ENCODE measurements at places on chromosomes 4 and X.
A peak's percentile ranks its signal among the peaks of the same experiment; 100 is the strongest.

DNA sequence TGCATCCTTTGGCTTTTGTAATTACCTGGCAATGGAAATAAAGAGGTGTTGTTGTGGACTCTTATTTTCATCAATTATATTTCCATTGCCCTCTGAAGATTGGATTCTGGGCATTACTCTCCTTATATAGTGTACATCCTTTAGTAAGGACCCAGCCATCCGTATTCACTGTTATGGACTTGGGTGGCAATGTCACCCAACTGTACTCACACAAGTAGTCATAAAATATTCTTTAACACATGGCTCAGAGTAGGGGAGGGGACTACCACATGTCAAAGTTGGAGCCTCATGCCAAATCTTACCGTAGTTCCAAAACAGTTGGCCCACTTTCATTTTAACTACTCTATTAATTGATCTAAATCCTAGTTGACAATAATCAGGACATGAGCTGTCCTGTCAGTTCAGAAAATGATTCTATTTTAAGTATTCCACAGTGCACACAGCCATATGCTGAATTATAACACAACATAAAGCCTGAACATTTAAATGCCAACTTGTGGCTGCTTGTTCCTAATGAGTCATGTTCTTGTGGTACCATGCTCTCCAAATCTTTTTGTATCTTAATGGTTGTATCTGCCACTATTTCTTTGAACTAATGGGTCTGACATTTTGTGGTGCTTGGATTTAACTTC is 4.9 kb downstream of the FRAS1 start:
- H3K4me3 ChIP-seq, result no peak overlapping the region
- no peaks in the 10 kb centered on the region for H3K4me1 ChIP-seq
- H3K27me3 ChIP-seq, result no peaks in the 10 kb centered on the region
- H3K36me3 ChIP-seq, result no peaks in the 10 kb centered on the region

- no peaks in the 10 kb centered on the region for H3K36me3 ChIP-seq
- no peak overlapping the region for H3K4me3 ChIP-seq
- DNase-seq, result no peak
These were observed 159.8 kb downstream of the FAM13A start for GRCh38 chr4:88897180-88897579.

DNA sequence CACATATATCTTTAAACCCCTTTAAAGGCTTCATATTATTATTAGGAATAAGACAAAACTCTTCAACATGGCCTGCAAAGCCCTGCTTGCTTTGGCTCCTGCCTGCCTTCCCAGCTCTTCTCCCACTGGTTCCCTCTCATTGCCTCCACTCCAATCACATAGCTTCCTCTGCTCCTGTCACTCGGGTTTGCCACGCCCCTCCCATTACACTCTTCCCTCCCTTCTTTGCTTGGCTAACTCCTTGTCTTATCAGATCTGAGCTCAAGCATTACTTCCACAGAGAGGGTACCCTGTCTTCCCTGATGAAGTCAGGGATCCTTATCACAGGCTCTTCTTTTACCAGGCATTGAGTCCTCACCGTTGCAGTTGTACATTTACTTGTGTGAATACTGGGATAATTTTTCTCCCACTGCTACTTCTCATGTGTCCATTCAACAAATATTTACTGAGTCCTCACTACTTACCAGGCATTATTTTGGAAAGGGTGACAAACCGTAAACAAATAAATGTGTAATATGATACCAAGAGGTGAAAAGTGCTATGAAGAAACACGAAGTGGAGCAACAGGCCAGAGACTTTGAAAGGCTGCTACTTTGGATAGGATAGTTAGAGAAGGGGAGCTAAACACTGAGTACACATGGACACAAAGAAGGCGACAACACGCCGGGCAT is 3.2 kb upstream of the VGLL1 start:
- H3K27ac ChIP-seq, result no peak overlapping the region
- H3K27me3 ChIP-seq, result peaks cover 21% of the 10 kb centered on the region
- H3K36me3 ChIP-seq, result no peaks in the 10 kb centered on the region

DNA sequence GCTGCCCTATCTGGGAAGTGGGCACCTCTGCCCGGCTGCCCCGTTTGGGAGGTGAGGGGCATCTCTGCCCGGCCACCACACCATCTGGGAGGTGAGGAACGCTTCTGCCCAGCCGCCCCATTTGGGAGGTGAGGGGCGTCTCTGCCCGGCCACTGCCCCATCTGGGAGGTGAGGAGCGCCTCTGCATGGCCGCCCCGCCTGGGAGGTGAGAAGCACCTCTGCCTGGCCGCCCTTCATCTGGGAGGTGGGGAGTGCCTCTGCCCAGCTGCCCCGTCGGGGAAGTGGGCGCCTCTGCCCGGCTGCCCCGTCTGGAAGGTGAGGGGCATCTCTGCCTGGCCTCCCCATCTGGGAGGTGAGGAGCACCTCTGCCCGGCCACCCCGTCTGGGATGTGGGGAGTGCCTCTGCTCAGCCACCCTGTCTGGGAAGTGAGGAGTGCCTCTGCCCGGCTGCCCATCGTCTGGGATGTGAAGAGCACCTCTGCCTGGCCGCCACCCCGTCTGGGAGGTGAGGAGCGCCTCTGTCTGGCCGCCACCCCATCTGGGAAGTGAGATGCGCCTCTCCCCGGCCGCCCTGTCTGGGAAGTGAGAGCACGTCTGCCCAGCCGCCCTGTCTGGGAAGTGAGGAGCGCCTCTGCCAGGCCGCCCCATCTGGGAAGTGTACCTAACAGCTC is 9.8 kb downstream of the PABPC1L2A start:
- H3K27me3 ChIP-seq, result no peaks in the 10 kb centered on the region
- DNase-seq, result no peak
- H3K4me3 ChIP-seq, result no peak overlapping the region
- H3K4me1 ChIP-seq, result no peaks in the 10 kb centered on the region

DNA sequence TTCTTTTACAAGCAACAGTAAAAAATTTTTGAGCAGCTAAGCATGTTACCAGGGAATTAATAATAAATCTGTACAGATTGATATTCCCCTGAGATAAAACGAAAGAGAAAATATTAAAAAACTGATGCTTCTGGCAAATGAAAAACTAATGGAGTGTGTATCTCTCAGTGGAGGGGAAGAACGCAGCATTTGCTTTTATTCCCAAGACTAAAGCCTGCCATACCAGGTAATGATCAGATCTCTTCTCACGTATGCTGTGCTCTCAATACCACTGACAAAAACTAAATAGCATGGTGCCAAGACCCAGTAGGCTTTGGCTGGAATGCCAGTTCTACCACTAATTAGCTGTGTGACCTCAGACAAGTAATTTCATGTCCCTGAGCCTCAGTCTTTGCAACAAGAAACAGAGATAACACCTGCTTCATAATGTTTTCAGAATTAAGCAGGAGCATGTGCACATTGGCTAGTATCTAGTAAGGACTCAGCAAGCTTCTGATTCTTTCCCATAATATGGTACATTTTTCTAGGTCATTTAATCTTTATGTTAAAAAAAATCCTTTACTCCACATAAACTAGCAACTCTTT is 179.6 kb downstream of the CENPC start:
- no peak for DNase-seq
- no peaks in the 10 kb centered on the region for H3K4me1 ChIP-seq
- no peak overlapping the region for H3K4me3 ChIP-seq
- no peaks in the 10 kb centered on the region for H3K27me3 ChIP-seq

GRCh38 chr4:139630991-139631390 is 34.6 kb upstream of the MGST2 start:
- no peaks in the 10 kb centered on the region for H3K36me3 ChIP-seq
- DNase-seq, result no peak
- no peaks in the 10 kb centered on the region for H3K27me3 ChIP-seq
- no peak overlapping the region for H3K27ac ChIP-seq

- no peaks in the 10 kb centered on the region for H3K36me3 ChIP-seq
- no peak overlapping the region for H3K27ac ChIP-seq
- H3K4me1 ChIP-seq, result no peaks in the 10 kb centered on the region
- H3K27me3 ChIP-seq, result no peaks in the 10 kb centered on the region
- no peak for DNase-seq
These were observed 1165.0 kb upstream of the TENM3 start for GRCh38 chr4:181078196-181078595.

DNA sequence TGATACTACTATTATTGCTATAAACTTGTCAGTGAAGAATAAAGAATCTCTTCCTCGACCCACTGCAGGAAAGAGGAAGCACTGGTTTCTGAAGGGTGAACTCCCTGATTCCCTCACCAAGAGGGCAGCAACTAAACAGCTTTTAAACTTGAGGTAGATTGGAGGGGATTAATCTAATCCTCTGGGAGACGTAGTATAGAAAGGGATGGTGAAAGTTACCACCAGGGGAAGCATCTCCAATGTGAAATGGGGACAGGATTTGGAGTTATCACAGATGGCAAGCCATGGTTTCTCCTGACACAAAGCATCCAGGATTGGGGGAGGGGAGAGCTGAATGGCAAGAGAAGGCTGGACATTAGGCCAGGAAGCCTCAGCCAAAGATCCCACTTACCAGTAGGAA is 62.7 kb upstream of the PTPN13 start:
- DNase-seq, result no peak
- no peaks in the 10 kb centered on the region for H3K36me3 ChIP-seq
- no peaks in the 10 kb centered on the region for H3K27me3 ChIP-seq
- H3K27ac ChIP-seq, result no peak overlapping the region
- no peaks in the 10 kb centered on the region for H3K4me1 ChIP-seq

GRCh38 chr4:139184129-139184528 is 7.1 kb upstream of the ELF2 start:
- H3K36me3 ChIP-seq, result no peaks in the 10 kb centered on the region
- H3K4me3 ChIP-seq, result no peak overlapping the region
- H3K4me1 ChIP-seq, result no peaks in the 10 kb centered on the region
- no peak for DNase-seq

DNA sequence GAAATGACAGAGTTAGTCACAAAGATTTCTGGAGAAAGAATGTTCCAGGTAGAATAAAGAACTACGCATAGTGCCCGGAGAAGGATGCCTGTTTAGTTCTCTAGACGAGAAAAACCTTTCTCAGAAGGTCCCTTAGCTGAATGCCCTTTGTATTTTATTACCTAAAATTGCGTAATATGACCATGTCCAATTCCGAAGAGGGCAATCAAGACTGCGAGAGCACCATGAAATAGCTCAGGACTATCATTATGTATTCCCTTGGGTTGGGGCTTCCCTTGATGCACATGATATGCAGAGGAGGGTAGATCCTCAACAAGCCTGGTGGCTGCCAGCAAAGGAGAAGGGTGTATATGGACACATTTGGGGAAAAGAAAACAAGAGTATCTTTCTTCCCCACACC is 358.1 kb upstream of the FTHL17 start:
- H3K4me3 ChIP-seq, result no peak overlapping the region
- no peaks in the 10 kb centered on the region for H3K36me3 ChIP-seq
- no peaks in the 10 kb centered on the region for H3K4me1 ChIP-seq
- H3K27me3 ChIP-seq, result no peaks in the 10 kb centered on the region
- no peak for DNase-seq
- no peak overlapping the region for H3K27ac ChIP-seq

GRCh38 chr4:134632056-134632455 is 430.5 kb upstream of the PABPC4L start:
- DNase-seq, result no peak
- H3K36me3 ChIP-seq, result no peaks in the 10 kb centered on the region
- no peak overlapping the region for H3K4me3 ChIP-seq
- no peaks in the 10 kb centered on the region for H3K4me1 ChIP-seq

DNA sequence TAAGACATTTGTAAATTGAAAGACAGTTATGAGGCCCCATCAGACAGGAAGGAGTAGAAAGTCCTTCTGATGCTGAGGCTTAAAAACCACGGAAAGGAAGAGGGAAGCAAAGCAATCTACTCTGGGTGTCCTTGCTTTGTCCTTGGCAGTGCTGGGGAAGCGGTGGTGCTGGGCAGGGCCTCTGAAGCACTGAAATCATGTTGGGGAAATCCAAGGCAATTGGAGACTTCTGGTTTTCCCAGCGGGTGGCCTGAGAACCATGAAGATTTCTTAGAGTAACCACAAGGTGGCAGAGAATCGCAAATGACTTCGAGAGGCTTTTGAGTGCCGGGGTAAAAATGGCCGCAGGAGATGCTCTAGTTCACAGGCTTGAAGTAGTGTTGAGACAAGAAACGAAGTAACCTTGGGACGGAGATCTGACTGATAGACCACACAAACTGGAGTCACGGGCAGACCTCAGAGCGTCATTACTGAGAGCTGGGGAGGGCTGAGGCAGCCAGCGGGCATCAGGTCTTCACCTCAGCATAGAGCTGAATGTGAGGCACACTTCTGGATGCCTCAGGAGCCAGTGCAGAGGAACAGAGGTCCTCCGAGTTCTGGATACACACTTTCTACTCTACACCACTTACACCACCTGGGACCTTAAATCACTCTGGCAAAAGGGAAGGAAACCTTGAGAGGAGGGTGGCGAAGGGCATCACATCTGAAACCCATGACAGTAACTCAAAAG is 130.7 kb upstream of the GPRIN3 start:
- no peaks in the 10 kb centered on the region for H3K27me3 ChIP-seq
- no peak overlapping the region for H3K4me3 ChIP-seq
- DNase-seq, result no peak
- H3K27ac ChIP-seq, result no peak overlapping the region

DNA sequence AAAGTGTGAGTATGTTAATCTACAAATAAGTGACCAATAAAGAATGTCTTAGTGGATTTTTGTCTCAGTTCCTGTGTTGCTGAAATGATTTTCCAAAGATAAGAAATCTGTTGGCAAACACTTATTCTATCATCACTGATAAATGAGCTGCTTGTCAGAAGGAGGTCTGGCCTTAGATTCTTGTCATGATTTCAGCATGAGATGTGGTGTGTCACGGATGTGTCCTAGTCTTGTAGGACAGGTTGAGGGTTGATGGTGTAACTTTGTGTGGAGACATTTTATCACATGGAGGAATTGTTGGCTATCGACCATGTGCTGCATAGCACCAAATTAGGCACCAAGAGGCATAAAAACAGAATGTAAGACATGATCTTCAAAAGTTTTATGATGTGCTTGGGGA is 31.8 kb upstream of the LIMCH1 start:
- H3K4me1 ChIP-seq, result no peaks in the 10 kb centered on the region
- no peak overlapping the region for H3K4me3 ChIP-seq
- DNase-seq, result no peak
- no peaks in the 10 kb centered on the region for H3K36me3 ChIP-seq
- H3K27me3 ChIP-seq, result no peaks in the 10 kb centered on the region

GRCh38 chr4:185738038-185738552 is 73.9 kb downstream of the SORBS2 start:
- peak overlapping the region; percentile 54 for H3K4me3 ChIP-seq
- no peaks in the 10 kb centered on the region for H3K36me3 ChIP-seq
- DNase-seq, result no peak
- H3K4me1 ChIP-seq, result no peaks in the 10 kb centered on the region

GRCh38 chr4:152534541-152535359 is 1.1 kb downstream of the FBXW7 start:
- DNase-seq, result no peak
- no peaks in the 10 kb centered on the region for H3K36me3 ChIP-seq
- H3K27ac ChIP-seq, result peak overlapping the region; percentile 97
- peaks cover 13% of the 10 kb centered on the region for H3K4me1 ChIP-seq
- peak overlapping the region; percentile 98 for H3K4me3 ChIP-seq
- no peaks in the 10 kb centered on the region for H3K27me3 ChIP-seq

- H3K27me3 ChIP-seq, result no peaks in the 10 kb centered on the region
- H3K4me3 ChIP-seq, result no peak overlapping the region
- H3K4me1 ChIP-seq, result no peaks in the 10 kb centered on the region
- no peaks in the 10 kb centered on the region for H3K36me3 ChIP-seq
- no peak overlapping the region for H3K27ac ChIP-seq
- DNase-seq, result no peak
These were observed 78.0 kb downstream of the PRDM5 start for GRCh38 chr4:120844528-120844921.

- no peak for DNase-seq
- H3K27me3 ChIP-seq, result no peaks in the 10 kb centered on the region
- no peaks in the 10 kb centered on the region for H3K36me3 ChIP-seq
These were observed 426.4 kb upstream of the RPS6KA3 start for GRCh38 chrX:20693078-20693477.

All from breast epithelium (tissue), 4 donors.